Ovary (tissue), 10 donors: ENCODE measurements at places on chromosomes 1 and 21. TPM values are rescaled to one million over a fixed set of nuclear protein-coding genes. Genes with fewer than 3 reads are reported as not detected.

DNA sequence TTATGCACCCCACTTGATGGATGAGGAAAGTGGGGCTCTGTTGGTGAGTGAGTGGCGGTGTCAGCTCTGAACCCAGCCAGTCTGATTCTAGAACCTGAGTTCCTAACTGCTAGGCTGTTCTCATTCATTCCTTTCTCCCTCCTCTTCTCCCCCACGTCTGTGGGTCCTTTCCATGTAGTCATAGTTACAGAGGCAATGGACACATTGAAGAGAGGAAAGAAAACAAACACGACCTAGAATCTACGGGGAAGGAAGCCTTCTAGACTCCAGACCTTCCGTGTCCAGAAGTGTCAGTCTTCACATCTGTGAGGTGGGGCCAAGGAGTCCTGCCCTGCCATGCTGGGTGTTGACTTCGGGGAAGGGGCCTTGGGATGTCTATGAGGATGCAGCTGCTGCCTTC is 115.8 kb upstream of the WNT4 start:
- DNase-seq = no peak

DNA sequence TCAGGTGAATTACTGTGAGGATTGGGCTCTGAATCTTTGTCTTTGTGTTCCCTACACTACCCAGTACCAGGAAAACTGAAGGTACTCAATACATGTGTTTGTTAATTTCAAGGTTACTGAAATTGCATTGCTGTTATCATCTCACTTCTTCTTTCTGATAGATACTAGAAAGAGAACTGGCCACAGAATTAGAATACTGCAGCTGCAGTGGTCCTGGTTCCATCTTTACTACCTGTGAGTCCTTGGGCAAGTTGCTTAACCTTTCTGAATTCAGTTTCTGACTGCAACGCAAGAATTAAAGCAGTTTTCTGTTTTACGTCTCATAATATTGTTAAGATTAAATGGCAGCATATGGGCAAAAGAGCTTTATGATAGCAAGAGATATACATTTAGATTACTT is 263.5 kb downstream of the LMO4 start:
- no peak for DNase-seq

- no peak for DNase-seq
Observed at GRCh38 chr21:27244776-27245175, 277.9 kb upstream of the ADAMTS5 start.

DNA sequence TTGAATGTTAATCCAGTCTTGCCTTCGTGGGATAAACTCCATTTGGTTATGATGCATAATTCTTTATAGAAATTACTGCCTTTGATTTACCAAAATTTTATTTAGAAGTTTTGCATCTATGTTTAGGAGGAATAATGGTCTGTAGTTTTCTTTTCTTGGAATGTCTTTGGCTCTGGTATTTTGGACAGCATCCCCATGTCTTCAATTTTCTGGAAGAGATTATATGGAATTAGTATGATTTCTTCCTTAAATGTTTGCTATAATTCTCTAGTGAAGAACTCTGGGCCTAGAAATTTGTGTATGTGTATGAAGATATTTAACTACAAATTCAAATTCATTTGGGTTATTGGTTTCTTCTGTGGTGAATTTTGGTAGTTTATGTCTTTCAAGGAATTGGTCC is 92.7 kb downstream of the SNX7 start:
- DNase-seq = no peak

- no peak for DNase-seq
Observed at GRCh38 chr1:15876357-15877055, 29.0 kb downstream of the SPEN start.

- DNase-seq = no peak
Observed at GRCh38 chr1:48596046-48596445, 124.0 kb upstream of the SPATA6 start.

- no peak for DNase-seq
Observed at GRCh38 chr1:217049721-217050120, 326.5 kb upstream of the ESRRG start.

- no peak for DNase-seq
Observed at GRCh38 chr1:95252422-95252821, 18.4 kb downstream of the RWDD3 start.

PHF13 gene
- total RNA-seq = 15.8 TPM
